ENCODE measurements at places on chromosomes 1 and 21.

DNA sequence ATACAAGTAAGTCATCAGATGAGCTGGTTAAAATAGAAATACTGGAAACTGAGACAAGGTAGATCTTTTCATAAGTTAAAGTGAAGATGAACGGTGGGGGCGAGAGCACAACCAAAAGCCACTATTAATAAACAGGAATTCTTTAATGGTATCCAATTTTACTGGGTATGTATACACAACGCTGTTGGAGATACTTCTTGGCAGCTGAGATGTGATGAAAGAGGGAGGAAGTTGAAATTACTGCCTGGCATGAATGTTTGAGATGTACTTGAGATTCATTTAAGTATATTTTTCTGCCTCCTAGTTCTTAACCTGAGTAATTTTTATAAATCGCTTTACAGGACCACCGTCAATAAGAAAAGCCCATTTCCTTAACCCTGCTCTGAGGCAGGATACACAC is 110.0 kb upstream of the ZRANB2 start:
- no peak for DNase-seq

DNA sequence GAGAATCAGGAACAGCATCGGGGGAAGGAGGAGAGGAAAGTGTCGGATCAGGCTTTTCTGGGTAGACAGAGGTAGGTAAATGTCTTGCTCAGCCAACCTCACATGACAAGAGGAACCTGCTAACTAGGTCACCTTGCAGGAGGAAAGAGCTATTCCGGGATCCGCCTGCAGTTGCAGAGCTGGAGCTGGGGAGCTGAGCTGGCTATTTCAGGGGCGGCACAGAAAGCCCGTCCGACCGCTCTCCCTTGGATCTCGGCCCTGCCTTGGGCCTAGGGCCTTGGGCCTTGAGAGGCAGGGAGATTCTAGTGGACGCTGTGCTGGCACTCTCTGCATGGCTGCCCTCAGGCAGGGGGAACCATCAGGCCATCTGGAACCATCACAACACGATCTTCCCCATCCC is 56.5 kb upstream of the CTPS1 start:
- no peak for DNase-seq

- DNase-seq = no peak
Measured at GRCh38 chr1:30754684-30755171, 2.8 kb downstream of the LAPTM5 start.

- peak; percentile 19 for DNase-seq
Measured at GRCh38 chr1:55378582-55378981, 163.4 kb upstream of the USP24 start.

- DNase-seq = no peak
Measured at GRCh38 chr1:78387871-78388270, 102.9 kb upstream of the PTGFR start.

DNA sequence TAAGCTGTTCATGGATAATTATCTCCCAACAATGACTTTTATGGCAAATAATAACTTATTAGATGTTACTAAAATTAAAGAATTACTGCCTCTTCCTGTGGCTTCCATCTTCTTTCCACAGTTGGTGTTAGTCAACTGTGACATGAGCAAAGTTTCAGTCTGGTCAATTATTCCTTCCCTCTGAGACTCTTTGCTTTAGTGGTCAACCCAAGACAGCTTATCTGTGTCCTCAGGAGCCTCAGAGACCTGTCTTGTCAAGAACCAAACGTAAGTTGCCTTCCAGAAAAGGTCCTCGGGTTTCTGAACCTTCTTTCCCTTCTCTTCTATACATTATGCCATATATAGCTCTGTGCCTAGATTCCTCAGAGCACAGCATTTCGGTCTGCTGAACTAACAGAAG is 263.2 kb upstream of the ZP4 start:
- DNase-seq = no peak

DNA sequence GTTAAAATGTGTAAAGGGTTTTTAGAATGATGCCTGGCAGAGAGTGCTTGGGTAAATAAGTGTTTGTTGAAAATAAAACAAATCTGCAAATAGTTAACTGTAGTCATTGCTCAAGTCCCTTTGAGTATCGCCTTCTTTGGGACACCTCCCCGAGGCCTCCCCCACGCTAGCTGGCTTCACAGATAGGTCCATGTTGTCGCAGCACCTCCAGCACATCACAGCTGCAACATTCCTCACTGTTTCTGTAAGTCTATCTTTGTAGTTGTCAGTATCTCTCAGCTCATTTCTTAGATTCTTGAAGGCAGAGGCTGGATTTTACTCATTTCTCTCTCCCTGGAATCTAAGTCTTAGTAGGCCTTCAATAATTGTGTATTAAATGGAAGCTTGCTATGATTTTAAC is 1.6 kb upstream of the STUM start:
- DNase-seq = no peak

- DNase-seq = no peak
Measured at GRCh38 chr21:14528815-14529214, 17.3 kb downstream of the SAMSN1 start.

GRCh38 chr1:49323925-49324540 is 547.3 kb upstream of the BEND5 start:
- no peak for DNase-seq

DNA sequence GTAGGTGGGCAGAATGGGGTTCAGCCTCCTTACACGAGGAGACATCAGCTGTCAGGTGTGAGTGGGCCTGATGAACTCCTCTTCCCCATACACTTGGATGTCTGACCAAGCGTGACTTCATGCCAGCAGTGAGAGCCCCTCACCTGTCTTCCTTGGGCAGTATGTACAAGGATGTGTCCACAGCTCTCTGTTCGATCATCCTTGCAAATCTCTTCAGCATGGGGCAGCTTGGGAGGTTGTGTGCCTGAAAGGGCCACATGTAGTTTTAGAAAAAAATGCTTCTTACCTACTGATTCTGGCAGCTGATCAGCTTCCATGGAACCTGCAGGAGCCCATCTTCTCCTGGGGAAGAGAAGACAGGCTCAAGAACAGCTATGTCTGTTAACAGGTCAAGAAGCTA is 18.0 kb downstream of the ACP6 start:
- no peak for DNase-seq

DNA sequence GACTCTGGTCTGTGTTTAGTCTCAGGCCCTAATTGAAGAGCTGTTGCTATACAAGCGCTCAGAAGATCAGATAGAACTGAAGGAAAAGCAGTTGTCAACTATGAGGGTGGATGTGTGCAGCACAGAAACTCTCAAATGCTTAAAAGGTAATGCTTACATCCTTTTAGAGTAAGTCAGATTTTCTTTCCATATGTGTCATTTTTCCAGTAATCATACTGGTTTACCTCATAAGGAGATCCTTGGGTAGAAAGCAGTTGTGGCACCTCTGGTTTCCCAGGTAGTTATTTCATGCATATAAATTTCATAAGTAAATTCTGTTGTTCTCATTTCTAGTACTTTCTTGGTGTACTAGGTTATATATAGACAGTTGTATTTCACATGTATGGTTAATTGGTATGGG is 43.0 kb upstream of the TARS2 start:
- DNase-seq = no peak

DNA sequence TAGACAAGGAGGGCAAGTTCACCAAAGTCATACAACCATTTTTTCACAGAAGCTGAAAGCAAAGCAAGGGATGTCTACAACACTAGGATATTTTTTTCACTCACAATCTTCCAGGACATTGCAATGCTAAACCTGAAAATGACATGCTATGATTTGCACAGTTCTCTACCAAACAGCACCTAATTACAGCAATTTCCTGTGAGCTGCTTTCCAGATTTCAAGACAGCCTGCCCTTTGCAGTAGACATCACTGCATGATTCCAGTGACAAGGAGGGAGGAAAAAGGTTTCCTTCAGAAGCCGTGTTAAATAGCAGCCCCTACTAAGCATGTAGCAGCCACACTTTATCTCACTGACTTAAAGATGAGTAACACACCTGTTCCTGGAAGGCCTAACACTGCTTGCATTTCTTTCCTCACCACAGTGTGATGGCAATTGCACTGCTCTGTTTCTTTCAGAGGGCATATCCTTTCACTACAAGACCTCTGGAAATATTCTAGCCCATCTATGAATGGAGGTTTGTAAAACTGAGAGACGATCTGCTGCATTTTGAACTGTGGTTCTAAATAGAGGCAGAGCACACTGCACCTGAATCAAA is 97.1 kb downstream of the DUSP10 start:
- no peak for DNase-seq

- no peak for DNase-seq
Measured at GRCh38 chr21:36695283-36695634, 3.7 kb upstream of the SIM2 start.

GRCh38 chr1:77614037-77614436 is 68.4 kb downstream of the ZZZ3 start:
- DNase-seq = no peak

- DNase-seq = peak; percentile 68
Measured at GRCh38 chr1:118338936-118339335, 153.9 kb upstream of the SPAG17 start.

GRCh38 chr1:162772571-162773154 is 17.8 kb upstream of the HSD17B7 start:
- DNase-seq = peak; percentile 29

DNA sequence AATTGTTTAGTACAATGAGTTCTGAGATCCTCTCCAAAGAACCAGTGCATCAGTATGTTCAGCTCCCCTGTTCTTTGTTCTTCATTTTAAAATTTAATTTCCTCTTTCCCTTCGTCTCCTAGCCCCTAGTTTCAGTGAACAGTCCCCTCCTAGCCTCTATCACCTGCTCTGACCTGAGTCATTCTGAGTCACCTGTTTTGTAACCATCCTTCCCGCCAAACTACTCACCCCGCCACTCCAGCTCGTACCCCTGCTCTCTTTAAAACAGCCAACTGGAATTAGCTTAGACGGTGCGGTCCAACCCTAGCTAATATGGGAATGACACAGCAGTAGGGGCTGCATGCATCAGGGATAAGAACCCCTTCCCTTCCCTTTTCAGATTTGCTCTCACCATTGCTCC is 16.8 kb upstream of the ERVH48-1 start:
- no peak for DNase-seq

DNA sequence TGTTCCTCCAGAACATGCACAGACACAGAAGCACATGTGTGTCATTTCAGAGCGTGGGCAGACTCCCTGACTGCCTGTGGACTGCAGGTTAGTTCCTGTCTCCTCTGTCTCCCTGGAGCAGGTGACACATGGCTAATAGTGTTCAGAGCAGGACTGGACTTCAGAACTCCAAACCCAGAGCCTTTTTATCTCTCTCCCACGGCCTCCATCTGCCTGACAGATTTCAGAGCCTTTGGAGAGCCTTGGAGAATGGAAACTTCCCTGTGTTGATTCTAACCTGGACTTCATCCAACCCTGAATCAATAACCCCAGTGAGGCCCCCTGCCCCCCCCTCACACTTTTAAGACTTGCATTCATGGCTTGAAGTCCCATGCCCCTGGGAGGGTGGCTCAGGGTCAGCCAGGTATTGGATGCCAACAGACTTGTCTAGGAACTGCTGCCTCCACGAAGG is 44.4 kb downstream of the C1orf198 start:
- DNase-seq = no peak

DNA sequence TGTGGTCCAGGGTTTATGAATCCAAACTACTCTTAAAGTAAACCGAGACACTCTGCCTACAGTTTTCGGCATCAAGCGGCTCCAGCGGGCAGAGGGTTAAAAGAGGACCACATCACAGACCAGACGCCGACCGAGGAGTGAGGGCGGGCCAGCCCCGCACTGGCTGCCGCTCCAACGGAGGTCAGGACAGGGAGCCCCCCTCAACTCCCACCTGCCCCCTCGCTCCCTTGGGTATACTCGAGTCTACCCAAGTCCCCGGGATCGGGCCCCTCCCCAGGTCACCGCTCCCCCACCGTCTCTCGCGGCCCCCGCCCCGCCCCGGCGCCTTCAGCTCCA is 312 bp downstream of the ARNT start:
- DNase-seq = peak; percentile 65

- no peak for DNase-seq
Measured at GRCh38 chr21:41431788-41432548, 5.9 kb downstream of the MX1 start.
